Femur (tissue), 1 donor: ENCODE measurements at places on chromosomes 4 and X.

DNA sequence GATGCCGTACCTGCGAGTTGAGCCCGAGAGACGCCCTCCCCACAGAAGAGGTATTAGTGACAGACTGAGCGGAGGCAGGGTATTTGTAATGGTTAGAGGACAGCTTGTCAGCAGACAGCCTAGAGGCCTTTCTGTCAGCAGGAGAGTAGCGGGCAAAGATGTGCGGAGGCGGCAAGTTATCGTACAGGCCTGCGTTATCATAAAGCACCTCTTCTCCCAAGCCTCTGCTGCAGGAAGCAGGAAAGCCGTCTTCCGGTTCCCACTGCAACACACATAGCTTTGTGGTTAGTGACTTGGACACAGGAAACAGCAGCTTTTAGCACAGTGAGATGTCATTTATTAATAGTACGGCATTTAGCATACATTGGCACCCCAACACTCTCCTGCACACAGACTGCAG is 158.3 kb downstream of the AFAP1 start:
- no peak for DNase-seq

- DNase-seq = no peak
Measured at GRCh38 chrX:103540145-103540544, 20.9 kb upstream of the RAB40A start.

DNA sequence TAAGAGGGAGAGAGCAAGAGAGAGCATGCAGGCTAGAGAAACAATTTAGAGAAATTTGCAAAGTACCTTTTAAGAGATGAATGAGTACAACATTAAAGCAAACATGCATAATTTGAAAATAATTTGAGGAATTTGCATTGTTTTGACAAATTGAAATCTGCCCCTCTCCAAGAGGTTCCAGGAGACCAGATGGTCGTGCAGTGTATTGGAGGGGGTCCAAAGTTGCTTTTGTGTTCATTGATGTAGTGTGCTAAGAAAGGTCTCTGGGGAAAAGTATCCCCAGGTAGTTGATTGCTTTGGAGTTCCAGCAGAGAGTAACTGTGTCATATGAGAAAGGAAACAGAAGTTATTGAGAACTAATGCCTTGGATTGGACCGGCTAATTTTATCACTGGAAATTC is 635.0 kb upstream of the TENM3 start:
- no peak for DNase-seq

DNA sequence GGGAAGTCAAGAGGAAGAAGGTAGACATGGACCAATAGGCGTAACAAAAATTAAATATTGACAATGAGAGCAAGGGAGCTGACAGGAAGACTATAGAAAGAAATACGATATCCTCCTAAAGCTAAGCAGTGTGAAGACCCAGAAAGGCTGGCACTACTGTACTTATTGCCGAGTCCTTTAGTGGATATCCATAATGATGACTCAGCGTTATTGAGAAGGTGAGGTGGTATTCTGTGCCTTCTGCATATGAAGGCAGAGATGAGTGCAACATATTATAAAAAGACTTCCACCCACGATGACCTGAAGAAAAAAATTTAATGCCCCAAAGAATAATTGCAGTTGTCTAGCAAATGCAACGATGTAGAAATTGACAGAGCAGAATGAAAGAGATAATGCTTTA is 13.0 kb upstream of the MCF2 start:
- no peak for DNase-seq

DNA sequence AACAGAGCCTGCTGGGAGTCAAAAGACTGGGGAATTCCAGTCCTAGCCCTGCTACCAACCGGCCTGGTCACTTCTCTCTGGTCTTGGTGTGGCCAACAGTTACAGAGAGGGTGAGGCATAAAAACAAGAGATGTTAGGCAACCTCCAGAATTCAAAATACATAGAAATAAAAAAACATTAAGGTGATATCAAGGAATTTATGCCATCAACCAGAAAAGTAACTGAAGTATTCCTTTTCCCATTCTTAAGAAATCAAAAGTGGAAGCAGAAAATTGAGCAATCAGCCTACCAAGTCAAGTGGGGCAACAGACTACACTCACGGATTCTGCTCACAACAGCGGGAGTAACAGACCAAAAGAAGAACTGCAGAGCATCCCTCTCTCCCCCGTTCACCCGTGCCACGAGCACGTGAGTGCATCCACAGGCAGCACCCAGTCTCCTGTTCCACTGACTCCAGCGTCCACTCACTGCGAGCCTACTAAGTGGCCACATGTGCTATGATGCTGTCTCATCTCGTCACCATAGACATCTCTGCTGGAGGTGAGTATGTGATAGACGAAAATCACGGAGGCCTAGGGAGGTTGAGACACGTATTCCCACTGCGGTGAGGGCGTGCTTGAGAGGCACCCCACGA is 29.3 kb downstream of the AFAP1 start:
- DNase-seq = no peak

DNA sequence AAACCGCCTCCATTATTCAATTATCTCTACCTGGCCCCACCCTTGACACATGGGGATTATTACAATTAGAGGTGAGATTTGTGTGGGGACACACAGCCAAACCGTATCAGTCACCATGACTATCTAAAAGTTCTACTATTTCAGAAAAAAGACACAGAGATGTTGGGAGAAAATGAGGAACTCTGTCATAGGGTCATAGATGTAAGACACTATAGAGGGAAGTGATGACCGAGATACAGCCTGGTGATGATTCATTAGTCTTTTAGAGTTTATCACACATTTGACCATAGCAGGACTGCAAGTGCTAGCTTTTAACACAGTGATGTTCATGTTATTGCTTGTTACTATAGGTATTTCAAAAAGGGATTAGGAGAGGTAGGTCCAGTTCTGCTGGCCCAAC is 357.0 kb upstream of the AADAT start:
- no peak for DNase-seq

GRCh38 chr4:81040012-81040659 is 9.6 kb downstream of the BMP3 start:
- DNase-seq = no peak

DNA sequence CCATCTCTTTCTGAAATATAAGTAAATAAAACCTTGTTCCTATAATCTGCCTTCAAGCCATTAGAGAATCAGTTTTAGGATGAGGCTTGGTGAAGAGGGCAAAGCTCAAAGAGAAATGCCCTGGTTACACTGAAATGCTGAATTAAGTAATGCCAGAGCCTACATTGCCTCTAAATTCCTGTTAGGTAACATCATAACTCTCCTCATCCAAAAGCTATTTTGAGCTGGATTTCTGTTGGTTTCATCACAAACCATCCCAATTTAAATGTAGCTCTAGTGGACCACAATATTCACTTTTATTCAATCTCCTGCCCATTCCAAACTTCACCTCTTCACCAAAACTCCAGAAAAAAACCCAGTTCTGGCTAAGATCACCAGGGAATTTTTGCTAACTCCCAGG is 1319.7 kb upstream of the TENM3 start:
- DNase-seq = no peak

- DNase-seq = no peak
Measured at GRCh38 chr4:52836678-52837077, 25.4 kb upstream of the RASL11B start.

- DNase-seq = no peak
Measured at GRCh38 chrX:34655501-34656455, 1.3 kb downstream of the TMEM47 start.

- DNase-seq = no peak
Measured at GRCh38 chrX:65575022-65575421, 40.4 kb upstream of the LAS1L start.

- DNase-seq = no peak
Measured at GRCh38 chr4:6943012-6943884, 33.6 kb downstream of the TBC1D14 start.

DNA sequence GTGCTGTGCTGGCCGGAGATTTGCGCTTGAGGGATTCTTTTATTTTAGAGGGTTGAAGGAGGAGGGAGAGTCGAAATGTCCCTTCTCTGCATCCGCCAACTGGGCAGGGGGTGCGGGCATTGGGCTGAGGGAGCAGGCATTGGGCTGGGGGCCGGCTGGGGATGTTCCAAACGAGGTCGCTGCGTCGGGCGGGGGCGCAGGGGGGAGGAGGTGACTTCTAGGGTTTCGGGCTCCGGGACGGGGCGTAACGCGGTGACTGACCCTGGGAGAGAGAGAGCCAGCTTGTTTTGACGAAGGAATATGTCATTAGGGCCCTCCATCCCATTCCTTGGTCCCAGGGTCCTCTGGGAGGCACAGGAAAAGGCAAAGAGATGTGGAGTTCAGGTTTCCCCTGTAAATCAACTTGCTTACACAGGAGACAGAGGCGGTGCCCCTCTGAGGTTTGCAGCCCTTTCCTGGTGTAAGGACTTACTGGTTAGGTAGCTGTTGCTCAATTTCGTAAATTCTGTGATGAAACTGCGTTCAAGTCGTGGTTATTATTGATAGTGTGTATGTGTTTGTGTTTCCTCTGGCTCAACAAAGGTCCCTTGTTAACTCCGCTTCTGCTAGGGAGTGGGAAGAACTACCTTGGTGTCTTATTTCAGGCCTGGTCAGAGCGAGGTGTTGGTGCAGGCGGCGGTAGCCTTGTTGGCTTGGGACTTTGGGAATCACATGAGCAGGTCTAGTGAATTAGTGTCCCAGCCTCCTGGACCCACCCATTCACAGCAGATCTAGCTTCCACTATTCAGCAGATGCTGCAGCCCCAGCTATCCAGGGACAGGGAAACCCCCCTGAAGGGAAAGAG is 716 bp downstream of the FHIP1A start:
- DNase-seq = peak; percentile 20

- peak; percentile 16 for DNase-seq
Measured at GRCh38 chrX:6813836-6814370, 279.0 kb upstream of the VCX3A start.

GRCh38 chrX:134338527-134338926 is 101.5 kb downstream of the CCDC160 start:
- no peak for DNase-seq

DNA sequence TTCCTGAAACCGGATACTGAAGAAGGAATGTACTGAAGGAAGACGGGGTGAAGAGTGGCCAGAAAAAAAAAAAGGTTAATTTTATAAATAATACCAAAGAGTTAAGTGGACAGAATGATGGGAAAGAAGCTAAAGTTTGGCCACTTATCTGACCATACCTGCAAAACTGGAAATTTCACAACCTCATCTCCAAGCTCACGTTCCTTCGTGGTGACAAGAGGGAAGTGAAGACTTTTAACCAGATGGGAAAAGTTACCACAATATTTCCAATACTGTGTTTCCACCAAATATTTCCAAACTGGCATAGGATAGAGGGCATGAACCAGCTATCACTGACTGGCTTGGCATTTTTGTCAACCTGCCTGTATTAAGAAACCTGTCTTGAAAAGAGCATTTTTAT is 56.4 kb downstream of the MAML3 start:
- no peak for DNase-seq

GRCh38 chr4:38008571-38009021 is 48.4 kb downstream of the PTTG2 start:
- DNase-seq = no peak

DNA sequence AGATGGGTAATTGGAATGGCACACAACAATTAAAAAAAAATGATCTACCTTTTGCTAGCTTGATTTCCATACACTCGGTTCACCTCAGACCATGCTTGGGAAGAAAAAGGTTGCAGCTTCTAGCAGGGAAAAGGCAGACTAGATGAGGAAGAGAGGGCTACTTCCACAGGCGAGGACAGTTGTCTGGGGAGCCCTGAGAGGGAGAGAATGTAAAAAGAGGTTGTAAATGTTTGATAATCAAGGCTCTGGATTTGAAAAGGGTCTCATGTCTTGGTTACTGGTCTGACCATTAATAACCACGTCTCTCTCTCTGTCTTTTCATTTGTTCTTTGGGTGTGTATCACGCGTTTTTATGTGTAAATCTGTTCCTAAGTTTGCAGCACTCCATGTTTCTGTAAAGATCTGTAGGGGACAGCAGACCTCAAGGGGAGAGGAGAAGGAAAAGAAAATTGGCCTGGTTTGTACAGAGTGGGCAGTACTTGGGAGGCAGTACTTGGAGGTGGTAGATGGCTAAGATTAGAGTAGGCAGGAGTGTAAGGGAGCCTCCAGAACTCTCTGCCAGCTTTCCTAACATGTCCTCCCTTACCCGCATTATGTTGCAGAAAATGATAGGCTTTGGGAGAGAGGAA is 750 bp downstream of the ARMCX5 start:
- DNase-seq = no peak

DNA sequence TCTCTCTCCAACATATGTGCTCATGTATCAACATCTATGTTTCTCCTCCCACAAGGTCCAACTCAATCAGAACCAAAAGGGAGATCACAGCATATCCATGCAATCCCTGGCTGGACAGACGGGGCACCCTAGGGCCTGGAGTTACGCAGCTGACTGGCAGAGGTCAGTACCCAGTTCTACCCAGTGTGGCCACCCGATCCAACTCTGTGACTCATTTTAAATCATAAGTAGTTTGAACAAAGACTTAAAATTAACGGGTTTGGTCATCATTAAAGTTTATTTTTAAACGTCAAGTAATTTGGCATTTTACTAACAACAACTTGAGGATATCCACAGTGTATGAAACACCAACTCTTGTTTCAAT is 59.5 kb downstream of the APBB2 start:
- no peak for DNase-seq

GRCh38 chr4:74267998-74268606 is 40.2 kb upstream of the EPGN start:
- no peak for DNase-seq

GRCh38 chr4:138110815-138111214 is 131.3 kb downstream of the SLC7A11 start:
- DNase-seq = no peak

GRCh38 chr4:128853741-128854140 is 44.2 kb downstream of the JADE1 start:
- no peak for DNase-seq

GRCh38 chr4:7987148-7987989 is 47.7 kb upstream of the AFAP1 start:
- DNase-seq = peak; percentile 80

GRCh38 chrX:3134316-3134945 is 93.2 kb downstream of the ARSF start:
- no peak for DNase-seq

- DNase-seq = no peak
Measured at GRCh38 chr4:180766944-180767729, 1476.1 kb upstream of the TENM3 start.

- DNase-seq = no peak
Measured at GRCh38 chrX:2732076-2732475, 19.8 kb upstream of the XG start.

- no peak for DNase-seq
Measured at GRCh38 chr4:169241464-169241863, 29.3 kb downstream of the SH3RF1 start.

GRCh38 chr4:182748283-182748682 is 168.9 kb downstream of the DCTD start:
- DNase-seq = no peak

- no peak for DNase-seq
Measured at GRCh38 chrX:53050841-53051240, 2.3 kb downstream of the GPR173 start.

DNA sequence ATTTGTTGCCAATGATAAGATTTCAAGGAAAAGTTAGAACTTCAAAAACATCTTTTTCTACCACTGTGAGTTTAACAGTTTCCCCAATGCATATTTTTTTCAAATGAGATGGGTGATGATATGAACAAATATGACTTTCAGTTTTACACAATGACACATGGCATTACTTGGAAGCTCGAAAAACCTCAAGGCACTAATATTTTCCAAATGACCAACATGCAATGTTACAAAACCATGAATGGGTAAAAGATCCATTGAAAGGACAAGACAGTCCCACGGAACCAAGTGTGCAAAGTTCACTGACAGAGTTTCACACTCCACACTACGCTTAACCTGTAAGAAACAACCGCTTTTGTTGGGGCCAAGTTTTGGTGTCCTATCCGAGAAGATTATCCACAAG is 84.5 kb downstream of the CD99L2 start:
- DNase-seq = no peak
